Fibroblast of skin of back (primary cell): ENCODE measurements at places on chromosomes 7 and 10.

GRCh38 chr10:74637685-74638084 lies 188.7 kb upstream of the KAT6B start:
- no peak for DNase-seq

DNA sequence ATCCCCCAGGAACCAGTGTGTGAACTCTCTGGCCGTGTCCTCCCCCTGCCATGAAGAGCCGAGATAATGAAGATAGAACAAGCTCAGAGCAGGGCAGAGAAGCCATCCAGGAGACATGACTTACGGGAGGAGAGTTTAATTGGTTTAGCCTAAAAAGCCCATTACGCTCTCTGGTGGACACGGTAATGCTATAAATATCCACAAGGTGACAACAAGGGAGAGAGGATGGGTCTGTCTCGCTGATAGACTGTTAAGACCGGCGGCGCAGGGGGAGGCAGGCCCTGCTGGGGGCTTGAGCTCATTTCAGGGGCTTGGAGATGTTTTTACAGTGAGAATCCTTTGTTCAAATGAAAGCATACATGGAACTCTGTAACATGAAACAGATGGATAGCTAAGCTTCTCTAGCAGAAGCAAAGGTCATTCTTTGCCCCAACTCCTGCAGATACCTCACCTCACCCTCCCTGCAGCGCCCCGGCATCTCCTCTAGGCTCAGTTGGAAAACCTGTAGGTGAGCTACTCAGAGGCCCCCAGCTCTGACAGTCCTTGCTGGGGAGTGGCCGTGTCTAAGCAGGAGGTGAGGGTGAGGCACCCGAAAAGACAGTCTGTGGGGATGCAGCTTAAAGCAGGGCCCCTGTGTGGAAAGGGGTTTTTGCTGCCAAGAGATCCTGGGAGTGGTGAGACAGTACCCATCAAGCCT lies 40.8 kb upstream of the LOXL4 start:
- no peak for DNase-seq

GRCh38 chr10:2410049-2410448 lies 657.3 kb upstream of the PFKP start:
- DNase-seq: no peak

GRCh38 chr7:2645274-2645868 lies 13.6 kb downstream of the TTYH3 start:
- peak; percentile 61 for DNase-seq

DNA sequence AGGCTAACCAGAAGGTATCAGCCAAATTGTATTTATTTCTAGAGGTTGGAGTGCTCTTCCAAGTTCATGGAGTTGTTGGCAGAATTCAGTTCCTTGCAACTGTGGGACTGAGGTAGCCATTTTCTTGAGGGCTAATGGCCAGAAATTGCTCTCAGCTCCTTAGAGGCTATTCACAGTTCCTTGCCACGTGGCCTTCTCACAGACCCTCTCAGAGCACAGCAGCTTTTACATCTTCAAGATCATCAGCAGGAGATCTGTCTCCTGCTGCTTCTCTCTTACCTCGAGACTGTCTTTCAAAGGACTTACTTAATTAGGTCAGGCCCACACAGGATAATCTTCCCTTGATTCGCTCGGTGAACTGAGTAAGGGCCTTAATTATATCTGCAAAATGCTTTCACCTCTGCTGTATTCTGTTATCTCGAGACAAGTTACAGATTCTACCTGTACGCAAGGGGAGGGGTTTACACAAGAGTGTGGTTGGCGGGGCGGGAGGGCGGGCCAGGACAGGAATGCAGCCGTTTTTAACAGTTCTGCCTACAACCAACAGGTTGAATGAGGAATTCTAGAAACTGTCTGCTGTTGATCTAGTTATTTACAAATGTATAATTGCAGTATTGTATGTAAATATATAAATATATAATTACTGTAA lies 15.0 kb downstream of the MIOS start:
- DNase-seq: no peak

DNA sequence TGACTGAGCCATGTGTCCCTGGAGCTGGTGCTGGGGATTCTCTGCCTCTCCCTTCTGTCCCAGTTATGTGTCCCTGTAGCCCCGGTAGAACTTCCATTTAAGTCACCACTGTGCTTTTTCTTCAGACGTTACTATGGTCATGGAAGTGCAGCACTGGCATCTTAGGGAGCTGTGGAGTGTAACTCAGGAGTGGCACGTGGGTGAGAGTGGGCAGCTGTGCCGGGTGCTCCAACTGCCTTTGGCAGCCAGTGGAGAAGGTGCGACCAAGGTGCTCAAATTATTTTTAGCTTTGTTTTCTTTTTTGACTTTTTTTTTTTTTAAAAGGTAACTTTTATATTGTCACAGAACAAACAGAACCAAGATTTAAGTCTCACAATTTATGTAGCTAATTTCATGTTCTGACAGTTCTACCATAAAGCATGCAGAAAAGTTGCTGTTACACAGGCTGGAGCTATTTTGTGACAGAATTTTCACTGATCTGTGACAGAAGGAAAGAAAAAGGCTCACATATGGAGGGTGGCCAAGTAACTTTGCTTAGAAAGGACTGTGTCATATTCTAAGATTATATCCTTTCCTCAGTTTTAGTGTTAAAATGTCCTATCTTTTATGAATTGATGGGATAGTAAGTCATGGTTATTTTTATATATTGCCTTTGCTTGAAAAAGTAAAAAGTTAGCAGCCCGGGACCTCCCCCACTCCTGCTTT lies 73.9 kb downstream of the SH2D4B start:
- DNase-seq: no peak

GRCh38 chr7:30474893-30475292 lies 3.7 kb downstream of the NOD1 start:
- DNase-seq: peak; percentile 69

DNA sequence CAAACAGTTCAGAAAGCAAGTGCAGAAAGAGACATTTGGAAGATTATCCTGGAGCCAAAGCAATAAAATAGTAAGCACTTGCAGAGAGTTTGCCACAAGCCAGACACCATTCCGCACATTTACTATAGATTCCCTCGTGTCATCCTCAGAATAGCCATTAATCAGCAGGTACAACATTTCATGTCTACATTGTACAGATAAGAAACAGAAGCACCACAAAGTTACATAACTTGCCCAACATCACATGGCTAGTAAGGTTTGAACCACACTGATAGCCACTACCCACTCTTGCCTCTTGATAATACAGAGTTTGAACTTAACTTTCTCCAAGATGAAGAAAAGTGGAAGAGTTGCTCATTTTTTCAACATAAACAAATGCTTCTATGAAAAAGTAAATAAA lies 40.6 kb upstream of the GHITM start:
- no peak for DNase-seq

DNA sequence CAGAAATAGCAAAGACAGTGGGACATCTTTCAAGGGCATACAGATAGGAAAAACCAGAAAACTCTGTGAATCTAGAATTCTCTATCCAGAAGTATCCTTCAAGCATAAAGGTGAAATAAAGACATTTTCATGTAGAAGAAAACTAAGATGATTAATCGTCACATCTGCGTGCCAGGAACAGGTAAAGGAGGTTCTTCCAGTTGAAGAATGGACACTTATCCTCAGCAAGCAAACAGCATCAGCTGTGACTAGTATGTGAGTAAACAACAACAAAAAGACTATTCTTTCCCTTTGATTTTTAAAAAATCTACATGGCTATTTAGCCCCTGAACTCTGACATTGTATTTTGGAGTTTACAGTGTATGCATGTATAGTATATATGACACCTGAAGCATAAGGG lies 124.9 kb downstream of the LRMDA start:
- no peak for DNase-seq

DNA sequence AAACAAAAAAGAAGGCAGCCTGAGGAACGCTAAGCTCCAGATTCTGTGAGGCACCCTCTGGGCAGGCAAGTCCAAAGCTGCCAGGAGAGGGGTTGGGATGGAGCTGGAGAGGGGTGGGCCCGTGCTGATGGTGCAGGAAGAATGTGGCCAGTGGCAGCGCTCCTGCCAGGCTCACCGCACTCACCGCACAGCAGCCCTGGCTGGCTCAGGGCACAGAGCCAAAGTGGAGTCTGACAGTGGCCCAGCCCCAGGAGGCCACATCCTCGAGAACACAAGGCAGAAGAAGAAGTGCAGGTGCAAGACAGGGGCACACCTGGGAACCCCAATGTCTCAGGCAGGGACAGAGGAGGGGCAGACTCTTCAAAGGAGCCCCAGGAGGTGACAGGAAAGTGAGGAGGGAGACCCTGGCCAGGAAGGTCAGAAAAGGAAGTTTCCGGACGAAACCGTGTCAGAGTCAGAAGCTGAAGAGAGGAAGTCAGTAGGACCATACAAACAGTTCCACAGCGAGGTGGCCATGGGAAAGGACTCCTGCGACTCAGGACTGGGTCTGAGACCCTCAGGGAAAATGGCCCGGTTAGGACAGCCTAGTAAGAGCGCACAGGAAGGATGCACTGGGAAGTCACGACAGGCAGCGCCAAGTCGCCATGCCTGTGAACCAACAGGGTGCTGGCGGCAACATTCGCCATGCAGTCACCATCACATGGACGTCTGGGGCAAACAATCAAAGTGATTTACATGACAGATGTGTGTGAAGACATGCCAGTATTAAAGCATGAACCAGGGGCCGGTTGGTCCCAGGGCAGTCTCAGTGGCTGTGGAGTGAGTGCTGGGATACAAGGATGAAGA lies 54.4 kb downstream of the COBL start:
- DNase-seq: no peak

GRCh38 chr10:19944911-19945663 lies 128.9 kb downstream of the PLXDC2 start:
- no peak for DNase-seq

DNA sequence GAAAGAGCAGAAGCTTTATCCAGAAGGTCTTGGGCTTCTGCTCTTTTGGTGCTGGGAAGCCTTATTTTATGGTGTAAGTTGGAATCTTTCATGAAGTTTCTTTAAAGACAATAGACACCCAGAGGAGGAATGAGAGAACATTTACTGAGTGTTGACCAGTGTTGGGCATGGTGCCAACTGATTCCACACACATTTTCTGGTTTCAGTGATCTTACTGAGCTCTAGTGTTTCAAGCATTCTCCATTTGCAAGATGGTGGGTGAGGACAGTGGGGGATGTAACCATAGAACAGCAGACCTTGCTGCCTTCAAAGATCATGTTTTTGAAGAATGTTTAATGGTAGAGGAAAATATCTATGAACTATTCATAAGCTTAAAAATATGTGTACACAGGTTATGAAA lies 114.6 kb downstream of the LRMDA start:
- peak; percentile 27 for DNase-seq

DNA sequence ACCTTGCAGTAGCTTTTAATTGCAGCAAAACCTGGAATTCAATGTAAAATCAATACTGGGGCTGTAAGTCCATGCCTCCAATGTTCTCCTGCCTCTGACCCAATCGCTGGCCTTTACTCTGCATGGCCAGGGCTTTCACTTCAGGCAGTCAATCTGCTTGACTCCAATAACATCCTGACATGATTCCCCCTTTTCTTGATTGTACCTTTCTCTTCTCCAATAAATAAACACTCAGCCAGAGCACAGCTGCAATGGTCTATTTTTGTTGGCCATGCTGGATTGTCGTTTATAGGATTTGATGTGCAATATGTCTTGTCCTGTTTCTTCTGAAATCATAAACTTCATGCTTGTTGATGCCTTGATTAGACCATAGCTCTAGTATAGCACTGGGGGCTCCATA lies 97.8 kb upstream of the COL1A2 start:
- peak; percentile 35 for DNase-seq

- DNase-seq: no peak
Measured at GRCh38 chr7:45703373-45703821, 129.2 kb downstream of the ADCY1 start.

- DNase-seq: no peak
Measured at GRCh38 chr7:129159539-129159938, 15.0 kb downstream of the TSPAN33 start.
